Effector memory CD4-positive, alpha-beta T cell (primary cell): ENCODE measurements at places on chromosomes 12 and 14.

DNA sequence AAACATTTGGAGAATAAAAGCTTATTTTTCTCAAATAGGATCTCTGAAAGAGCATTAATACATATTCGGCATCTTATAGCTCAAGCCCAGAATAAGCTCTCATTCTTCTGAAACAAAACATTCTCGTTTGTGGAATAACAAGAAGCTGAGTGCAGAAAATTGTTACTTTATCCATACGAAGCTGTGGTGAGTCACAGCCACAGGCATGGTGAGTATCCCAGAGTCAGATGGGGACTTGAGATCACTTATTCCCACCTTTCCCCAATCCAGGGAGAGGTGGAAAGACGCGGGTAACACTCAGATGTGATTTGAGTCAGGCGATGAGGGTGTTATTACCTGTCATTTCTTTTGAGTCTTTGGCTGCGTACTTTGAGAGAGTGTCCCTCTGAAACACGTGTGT is 214.6 kb upstream of the TMEM132C start:
- DNase-seq: no peak

- no peak for DNase-seq
Observed at GRCh38 chr14:54489318-54489683, 521 bp upstream of the GMFB start.

DNA sequence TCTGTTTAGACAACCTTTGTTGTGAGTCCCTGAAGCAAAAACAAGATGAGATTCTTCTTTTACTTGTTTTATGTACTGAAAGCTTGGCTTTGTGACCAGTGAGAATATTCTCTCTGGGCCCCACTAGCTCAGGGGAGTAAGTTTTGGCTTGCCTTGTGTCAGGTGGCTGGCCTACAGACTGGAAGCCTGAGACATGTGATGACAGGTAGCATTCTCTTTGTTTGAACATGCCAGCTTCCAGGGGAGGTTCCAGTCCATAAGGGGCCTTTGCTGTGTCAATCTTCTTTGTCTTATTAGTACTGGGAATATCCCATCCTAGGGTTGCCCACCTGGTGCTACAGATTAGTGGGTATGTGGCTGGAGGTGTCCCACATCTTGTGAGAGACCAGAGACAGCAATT is 66.1 kb upstream of the FERMT2 start:
- DNase-seq: no peak

DNA sequence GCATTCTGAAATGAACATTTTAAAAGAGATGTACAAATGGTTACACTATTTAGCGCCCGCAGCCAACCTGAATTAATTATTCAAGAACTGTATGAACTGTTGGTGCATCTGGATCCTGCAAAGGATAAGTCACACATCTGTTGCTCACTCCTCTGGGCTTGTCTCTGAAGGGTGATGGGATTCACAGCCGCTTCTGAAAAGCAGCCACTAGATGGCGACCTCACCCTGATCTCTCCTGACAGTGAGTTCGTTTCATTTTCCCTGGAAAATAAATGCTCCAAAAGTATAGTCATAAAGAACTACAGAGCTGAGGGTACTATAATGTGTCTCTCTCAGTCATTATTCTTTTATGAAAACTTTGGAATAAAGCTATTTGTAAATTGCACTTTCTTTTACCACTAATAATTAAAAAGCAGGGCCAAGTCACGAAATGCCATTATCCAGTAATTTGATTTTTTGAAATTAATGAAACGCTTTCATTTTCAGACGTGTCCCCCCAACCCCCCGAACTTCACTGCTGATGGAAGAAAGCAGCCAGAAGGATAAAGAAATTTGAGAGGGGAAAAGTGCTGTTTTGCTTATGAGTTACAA is 789.6 kb downstream of the NRXN3 start:
- DNase-seq: peak; percentile 8

DNA sequence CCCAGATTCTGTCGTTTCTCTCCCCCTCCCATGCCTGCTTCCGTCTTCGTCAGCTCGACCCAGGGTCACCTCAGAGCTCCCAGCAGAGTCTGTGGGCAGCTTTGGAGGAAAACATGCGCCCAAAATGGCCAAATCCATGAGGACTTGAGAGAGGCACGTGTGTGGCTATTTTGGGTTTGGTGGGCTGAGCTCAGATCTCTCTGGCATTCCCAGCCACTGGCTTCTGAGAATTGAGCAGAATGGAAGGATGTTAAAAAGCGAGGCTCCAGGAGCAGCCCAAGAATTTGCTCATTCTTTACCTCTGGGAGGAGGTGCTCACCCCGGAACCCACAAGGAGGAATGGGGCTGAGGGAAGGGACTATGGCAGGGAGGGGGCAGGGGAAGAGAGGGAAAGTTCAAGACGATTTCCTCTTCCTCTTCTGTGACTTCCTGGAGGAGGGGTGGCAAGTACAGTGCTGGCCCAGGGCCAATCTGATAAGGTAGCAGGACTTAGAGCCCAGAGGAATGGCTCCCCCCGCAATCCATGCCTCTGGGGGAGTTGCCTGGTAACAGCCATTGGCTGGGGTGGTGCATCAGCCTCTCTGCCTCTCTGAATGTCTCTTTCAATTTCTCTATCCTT is 20.1 kb downstream of the TSPAN9 start:
- DNase-seq: no peak

- no peak for DNase-seq
Observed at GRCh38 chr12:116937640-116938039, 26.9 kb downstream of the FBXW8 start.

- DNase-seq: no peak
Observed at GRCh38 chr12:46534327-46534840, 161.8 kb upstream of the SLC38A2 start.

- DNase-seq: no peak
Observed at GRCh38 chr12:79071498-79071897, 206.9 kb downstream of the SYT1 start.

DNA sequence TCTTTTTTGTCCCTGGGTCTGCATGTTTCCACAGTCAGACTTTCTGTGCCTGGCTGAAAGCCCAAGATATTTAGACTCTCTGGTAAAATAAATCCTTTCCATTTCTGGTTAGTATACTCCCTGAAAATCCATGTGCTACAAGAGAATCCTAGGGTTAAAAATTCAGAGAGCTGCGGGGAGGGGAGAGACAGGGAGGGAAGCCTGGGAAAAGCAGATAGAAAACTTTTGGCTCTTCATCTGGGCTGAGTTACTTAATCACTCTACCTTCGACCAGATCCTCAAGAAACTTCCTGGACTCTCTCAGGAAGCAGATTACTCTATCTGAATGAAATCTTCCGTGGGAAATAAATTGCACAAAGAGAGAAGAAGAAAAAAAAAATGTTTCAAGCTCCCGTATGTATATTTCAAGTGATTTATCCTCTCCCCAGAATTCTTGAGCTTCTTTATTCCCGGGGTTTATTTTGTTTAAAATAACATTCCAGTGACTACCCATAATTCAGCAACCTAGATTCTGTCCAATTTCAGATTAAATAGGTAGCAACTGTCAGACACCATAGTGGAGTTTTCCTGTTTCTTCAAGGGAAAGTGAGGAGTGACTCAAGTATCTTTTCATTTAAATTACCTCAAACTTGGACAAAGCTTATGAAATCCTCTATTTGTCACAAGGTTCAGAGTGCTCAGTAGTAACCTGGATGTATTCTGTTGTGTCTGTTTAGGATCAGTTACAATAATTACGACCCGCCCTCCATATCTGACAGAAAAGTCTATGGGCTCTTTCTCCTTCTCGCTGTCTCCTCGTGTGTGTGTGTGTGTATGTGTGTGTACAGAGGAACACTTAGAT is 163.7 kb downstream of the MYRFL start:
- DNase-seq: no peak

GRCh38 chr12:114701104-114701414 is 17.1 kb upstream of the TBX3 start:
- no peak for DNase-seq

DNA sequence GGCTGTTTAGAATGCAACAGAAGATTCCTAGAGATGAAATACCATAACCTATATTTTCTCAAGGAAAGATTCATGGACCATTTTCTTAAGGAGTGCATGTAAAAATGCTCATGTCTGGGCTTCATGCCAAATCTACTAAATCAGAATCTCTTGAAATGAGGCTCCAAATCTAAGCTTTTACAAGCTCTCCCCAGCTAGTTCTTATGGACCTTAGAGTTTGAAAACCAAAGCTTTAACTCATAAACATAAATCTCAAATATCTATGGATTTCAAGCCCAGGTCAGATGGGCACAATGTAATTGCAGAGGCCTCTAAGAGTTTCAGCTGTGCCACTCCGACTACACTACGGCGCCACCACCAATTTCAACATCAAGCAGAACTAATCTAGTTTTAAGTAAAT is 117.3 kb upstream of the CAND1 start:
- DNase-seq: no peak

DNA sequence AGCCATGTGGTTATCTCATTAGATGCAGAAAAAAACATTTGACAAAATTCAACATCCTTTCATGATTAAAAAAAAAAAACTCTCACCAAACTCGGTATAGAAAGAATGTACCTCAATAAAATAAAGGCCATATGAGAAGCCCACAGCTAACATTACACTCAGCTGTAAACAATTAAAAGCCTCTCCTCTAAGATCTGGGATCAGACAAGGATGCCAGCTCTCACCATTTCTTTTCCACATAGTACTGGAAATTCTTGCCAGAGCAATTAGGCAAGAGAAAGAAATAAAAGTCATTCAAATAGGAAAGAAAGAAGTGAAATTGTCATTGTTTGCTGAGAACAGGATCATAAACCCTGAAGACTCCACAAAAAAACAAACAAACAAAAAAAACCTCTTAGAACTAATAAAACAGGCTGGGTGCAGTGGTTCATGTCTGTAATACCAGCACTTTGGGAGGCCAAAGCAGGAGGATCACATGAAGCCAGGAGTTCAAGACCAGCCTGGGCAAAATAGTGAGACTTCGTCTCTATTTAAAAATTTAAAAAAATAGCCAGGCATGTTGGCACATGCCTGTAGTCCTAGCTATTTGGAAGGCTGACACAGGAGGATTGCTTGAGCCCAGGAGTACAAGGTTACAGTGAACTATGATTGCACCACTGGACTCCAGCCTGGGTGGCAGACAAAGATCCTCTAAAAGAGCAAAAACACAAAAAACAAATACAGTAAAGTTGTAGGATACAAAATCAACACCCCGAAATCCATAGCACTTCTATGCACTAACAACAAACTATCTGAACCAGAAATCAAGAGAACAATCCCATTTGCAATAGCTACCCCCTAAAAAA is 114.4 kb downstream of the FOXA1 start:
- no peak for DNase-seq

- DNase-seq: no peak
Observed at GRCh38 chr12:14810167-14810952, 3.6 kb downstream of the SMCO3 start.

DNA sequence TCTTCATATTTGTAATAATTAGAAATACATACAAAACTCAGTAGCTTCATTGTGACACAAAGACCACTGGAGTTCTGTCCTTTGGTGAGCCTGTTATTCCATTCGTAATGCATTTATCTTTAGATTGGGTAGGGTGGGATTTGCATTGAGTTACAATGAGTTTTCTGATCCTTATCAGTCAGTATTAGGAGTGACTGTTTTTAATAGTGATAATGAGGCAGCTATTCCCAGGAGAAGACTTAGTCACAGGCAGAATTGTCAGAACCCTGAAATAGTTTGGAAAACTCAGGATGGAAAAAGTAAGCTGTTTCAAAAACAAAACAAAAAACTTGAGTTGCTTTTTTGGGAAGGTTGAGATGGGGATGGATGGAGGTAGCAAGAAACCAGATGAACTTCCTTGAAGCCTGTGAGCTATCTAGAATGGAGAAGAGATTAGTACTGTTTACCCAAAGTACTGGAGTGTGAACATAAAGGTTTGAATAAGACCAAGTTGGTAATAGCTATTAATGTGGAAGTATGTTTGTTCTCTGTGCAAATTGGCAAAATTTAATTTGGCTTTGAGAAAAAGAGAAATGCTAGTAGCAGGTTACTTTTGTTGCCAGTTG is 38.6 kb downstream of the FBXO34 start:
- DNase-seq: no peak

DNA sequence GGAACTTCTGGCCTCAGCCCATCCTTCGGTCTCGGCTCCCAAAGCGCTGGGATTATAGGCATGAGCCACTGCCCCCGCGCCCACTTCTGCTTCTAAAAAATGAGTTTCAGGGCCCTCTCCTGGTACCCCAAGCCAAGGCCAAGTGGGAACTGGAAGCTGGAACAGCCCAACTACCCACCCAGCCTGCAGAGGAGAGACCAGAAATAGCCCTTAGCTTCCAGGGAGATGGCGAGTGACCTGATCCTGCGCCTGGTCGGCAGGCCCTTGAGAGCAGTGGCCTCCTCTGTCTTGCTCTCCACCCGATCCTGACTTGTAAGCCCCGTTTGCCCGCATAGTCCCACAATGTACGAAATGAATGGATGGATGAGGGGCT is 31.2 kb upstream of the PLEKHG6 start:
- DNase-seq: no peak

DNA sequence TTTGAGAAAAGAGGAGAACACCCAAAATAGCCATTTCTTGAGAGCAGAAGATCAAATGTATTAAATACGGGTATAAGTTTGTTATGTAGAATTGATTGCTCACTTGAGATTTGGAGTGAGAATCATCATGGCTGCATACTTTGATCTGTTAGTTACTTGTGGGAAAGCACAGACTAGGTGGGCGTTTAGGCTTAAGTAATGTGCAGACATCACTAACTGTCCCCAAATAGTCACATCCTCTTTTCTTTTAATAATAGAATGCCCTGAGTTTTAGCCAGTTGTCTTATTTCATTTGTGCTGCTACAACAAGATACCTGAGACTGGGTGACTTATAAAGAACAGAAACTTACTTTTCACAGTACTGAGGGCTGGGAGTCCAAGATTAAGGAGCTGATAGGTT is 14.3 kb upstream of the GTF2A1 start:
- DNase-seq: no peak

DNA sequence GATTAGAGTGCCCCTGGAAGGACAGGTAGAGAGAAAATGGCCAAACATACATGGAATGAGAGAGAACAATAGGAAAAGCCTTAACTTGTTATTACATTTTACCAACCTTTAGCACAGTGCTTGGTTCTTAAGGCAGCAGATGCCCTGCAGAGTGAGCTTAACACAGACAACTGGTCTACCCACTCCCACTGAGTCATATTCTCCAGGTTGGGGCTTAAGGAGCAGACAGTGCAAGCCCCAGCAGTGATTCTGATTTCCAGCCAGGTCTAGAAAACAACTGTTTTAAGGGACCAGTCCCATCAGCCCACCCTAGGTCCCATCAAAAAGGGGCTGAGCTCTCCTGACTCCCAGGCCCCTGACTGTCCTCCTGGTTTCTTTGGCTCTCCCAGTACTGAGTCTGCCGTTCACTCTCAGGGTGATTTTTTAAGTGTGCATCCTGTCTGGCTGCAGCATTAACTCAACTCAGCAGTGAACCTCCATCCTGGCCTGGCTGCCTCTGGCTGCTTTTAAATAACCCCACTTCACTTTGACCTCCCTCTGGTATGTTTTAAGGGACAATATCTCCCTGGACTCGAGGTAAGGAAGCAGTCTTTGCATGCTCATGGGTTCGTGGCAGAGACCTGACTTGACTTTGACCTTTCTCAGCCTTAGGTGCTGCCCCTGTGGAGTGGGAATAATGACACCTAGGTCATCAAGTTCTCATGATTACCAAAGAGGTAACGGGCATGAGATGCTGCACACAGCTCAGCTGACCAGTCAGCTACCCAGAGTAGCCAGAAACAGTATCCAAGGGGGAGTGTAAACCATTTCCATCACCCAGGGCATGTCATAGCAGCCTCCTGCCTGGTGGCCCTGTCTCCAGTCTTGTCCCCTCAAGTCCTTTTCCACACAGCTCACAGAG is 210.7 kb upstream of the PWP1 start:
- DNase-seq: no peak
